ENCODE measurements at places on chromosomes 4 and X.
A peak's percentile ranks its signal among the peaks of the same experiment; 100 is the strongest.

DNA sequence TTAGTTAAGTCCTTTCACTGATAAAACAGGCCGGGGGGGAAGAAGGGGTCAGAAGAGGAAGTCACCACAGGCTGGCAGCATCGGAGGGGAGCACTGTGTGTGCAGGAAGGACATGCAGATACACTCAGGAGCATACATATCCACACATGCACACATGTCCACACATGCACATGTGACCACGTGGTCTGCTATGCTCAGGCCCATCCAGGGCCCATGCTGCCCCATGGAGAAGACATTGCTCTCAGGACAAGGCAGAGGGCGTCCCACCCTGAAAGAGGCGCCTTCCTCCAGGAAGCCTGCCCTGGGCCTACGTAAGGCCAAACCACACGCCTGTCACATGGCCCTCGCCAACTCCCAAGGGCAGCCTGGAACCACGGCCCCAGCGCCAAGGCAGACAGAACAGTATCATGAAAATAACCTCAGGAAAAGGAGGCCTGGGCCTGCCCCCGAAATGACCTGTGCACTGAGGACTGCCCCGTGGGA is 15.8 kb downstream of the WDR1 start:
- no peak for DNase-seq

DNA sequence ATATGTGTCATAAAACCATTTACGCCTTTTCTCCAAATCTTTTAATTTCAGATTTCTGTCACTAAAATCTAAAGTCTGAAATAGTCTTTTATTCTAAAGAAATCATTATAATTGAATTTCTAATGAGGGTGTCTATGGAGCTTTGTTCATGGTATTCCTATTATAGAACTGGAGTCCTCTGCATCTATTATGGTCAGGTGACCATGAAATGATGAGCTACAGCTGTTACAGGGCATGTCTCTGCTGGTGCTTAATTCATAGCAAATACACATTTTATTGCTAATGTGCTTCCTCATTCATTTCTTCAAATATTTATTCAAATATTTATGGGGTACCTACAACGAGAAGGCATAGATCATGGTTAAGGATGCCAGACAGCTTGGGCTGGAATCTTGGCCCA is 126.1 kb downstream of the NAA11 start:
- no peak for DNase-seq

GRCh38 chrX:31706466-31706865 is 634.6 kb upstream of the FTHL17 start:
- DNase-seq = no peak

DNA sequence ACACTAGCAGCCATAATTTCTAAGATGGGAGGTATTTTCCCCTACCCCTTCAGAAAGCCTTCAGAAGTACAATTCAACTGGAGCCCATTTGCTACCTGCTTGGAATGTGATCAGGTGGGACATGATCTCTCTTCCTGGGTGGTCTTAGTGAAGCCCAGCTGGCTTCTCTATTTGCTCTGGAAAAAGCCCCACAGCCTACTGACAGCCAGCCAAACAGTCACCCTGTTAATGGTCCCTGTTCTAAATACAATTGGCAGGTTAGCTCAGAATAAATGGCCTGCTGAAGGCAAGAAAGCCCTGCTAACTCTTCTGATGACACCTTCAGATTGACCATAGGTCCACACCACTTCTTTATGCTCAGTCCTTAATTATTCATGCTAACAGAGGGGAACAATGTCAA is 39.9 kb downstream of the HS6ST2 start:
- no peak for DNase-seq

- DNase-seq = no peak
These were observed 579 bp upstream of the GABRA2 start for GRCh38 chr4:46390355-46391058.

- no peak for DNase-seq
These were observed 11.3 kb downstream of the EXOC1 start for GRCh38 chr4:55864577-55865223.

- peak; percentile 12 for DNase-seq
These were observed 23.8 kb downstream of the ARHGAP10 start for GRCh38 chr4:147755561-147756295.

DNA sequence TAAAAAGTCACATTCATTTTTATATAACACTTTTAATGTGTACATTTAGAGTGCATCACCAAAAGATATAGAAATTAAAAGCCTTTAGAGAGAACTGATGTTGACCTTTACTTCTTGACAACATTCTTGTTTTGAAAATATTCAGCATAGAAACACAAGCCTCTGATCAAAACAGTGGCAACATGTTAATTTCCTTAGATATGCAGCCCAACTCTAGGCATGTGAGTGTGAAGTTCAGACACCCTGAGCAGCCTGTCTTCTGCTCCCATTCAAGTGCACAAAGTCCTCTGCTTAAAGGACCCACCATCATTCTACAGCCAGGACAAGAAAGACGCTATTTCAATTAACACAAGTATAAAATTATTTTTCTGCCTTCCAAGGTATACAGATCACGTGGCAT is 60.0 kb downstream of the PPP3CA start:
- no peak for DNase-seq

GRCh38 chr4:25756503-25756902 is 100.9 kb downstream of the SLC34A2 start:
- no peak for DNase-seq

GRCh38 chrX:152588206-152588605 is 49.5 kb upstream of the GABRQ start:
- no peak for DNase-seq

GRCh38 chrX:21481761-21482160 is 107.5 kb downstream of the CNKSR2 start:
- DNase-seq = no peak

- no peak for DNase-seq
These were observed 15.8 kb downstream of the ART3 start for GRCh38 chr4:76090241-76090691.

GRCh38 chr4:15738877-15739276 is 36.0 kb downstream of the BST1 start:
- DNase-seq = no peak

- DNase-seq = no peak
These were observed 110.8 kb downstream of the CPZ start for GRCh38 chr4:8703401-8703696.

GRCh38 chr4:35695003-35695402 is 549.3 kb downstream of the ARAP2 start:
- DNase-seq = no peak

GRCh38 chrX:150942942-150943594 is 40.1 kb upstream of the HMGB3 start:
- no peak for DNase-seq

GRCh38 chr4:86129546-86129945 is 230.3 kb downstream of the MAPK10 start:
- DNase-seq = no peak

- no peak for DNase-seq
These were observed 37.5 kb downstream of the SPINK2 start for GRCh38 chr4:56783986-56784385.

DNA sequence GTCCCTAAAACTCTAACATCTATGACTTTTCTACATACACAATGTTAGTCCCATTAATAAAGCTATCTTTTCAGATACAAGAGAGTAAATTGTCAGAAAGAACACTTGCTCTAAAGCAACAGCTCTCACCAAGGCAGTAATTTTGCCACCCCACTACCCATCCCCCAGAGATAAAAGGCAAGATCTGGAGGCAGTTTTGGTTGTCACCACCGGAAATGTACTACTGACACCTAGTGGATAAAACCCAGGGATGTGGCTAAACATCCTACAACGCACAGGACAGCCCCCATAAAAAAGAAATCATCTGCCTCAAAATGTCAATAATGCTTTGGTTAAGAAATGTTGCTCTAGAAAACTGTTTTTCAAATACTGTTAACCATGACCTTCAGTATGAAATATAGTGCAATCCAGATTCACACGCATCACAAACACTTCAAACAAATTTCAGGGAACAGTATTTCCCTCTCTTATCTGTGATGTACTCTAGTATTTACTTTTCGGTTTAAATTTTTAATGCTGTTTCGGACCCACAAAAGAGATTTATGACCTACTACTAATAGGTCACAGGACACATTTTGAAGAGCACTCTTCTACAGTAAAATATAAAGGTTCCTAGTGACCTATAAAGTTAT is 5.1 kb downstream of the FBXL5 start:
- DNase-seq = peak; percentile 11

DNA sequence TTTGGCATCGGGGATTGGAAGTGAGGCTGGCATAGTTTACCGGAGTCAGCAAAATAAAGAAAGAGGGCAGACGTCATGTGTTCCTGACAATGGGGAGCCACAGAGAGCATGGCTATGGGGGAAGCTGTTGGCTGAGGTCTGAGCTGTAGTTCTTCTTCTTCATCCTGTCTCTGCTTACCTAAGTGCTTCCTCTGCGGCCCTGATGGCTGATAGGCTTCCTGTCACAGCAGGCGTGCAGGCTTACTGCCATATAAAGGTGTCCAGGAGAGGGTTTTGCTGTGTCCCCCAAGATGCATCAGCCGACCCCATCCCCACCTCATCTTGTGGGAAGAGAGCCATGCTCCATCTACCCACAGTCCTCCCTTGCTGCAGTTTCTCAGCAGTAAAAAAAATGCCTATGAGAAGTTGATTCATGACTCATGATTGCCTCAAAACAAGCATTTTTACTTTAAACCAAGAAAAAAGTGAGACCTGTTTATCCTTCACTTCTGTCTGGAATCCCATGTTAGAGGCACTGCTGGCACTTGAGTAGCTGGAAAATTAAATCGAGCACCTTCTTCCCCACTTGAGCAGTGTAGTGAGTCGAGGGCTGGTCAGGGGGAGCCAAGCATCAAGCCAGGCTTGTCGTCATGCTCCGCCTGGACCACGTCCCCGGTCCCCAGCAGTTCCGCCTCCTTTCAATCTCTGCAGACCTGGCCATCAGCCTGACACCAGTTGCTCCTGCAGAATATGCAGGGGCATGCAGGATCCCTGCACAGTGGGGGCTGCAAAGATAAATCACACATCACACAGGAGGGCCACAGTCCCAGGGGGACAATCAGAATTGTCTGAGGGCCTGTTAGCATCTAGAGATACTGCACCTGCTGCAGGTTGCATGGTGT is 237.8 kb downstream of the EVC2 start:
- no peak for DNase-seq

DNA sequence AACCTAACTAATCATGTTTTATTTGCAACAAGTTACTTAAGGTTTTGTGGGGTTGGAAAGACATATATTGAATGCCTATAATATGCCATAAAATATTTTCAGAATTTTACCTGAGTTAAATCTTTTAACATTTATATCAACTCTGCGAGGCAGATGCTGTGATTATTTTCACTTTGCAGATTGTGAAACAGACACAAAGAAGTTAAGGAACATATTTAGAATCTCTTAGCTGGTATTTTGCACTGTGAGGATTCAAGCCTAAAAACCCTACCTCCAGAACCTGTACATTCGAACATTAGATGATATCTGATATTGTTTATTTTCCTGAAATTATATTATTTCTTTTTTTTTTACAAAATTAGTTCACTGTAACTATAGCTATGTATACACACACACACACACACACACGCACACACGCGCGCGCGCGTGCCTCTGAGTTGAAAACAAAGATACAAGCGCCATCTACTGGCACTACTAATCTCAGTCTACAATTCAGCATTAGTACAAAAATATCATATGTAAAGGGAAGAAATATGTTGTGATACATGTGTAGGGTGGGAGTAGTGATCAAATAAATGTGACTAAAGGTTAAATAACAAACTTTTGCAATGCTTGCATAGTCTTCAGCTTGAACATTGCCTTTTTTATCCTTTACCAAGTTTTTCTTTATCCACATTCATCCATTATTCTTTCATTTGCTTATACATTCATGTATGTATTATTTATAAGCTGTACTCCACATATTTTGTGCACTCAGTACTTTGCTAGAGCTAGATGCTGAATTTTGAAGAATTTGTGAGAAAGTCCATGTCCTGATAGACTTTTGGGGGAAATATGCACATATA is 61.5 kb downstream of the ANXA10 start:
- DNase-seq = peak; percentile 78

- no peak for DNase-seq
These were observed 354.1 kb upstream of the DIPK2B start for GRCh38 chrX:45554736-45555135.

- DNase-seq = no peak
These were observed 81.4 kb upstream of the ACSL1 start for GRCh38 chr4:184907216-184907615.

DNA sequence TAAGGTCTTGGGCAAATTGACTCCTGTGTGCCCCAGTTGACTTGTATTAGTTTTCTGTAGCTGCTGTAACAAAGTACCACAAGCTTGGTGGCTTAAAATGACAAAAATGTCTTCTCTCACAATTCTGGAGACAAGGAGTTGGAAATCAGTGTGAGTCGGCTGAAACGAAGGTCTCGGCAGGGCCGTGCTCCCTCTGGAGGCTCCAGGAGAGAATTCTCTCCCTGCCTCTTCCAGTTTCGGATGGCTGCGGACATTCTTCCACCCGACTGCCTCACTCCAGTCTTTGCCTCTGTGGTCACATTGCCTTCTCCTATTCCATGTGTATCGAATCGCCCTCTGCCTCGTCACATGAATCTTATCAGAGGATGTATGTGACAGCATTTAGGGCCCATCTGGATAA is 66.0 kb upstream of the PHOX2B start:
- no peak for DNase-seq

DNA sequence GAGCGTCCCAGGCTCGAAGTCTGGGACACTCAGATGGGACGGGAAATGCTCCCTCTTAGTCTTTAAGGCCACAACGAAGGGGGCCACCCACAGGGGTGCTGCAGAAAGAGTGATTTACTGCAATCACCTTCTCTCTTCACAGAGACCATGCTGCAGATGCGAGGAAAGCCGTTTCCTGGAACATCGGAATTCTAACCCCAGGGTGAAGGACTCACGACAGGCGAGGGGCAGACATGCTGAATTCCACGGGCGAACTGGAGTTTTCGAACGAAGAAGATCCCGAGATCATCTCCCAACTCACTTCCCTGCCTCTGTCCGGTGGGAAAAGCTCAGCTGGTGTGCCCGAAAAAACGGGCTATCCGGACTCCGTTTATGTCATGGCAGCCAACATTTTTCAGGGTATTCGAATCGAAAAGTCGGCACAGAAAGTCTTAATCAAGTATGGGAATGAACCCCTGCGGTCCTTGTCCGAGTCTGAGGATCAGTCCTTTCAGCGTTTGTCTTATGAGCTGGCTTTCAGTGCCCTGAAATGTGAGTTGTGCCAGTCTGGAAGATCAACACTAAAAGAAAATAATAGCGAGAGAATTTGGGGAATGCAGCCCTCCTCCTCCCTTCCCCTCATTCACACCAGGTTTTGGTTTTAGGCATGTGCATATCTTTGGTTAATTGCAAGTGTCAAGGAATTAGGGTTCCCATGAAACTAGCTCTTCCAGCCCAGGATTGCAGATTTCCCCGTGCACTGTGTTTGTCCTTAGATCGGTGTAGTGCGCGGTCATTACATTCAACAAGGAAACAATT is 905 bp downstream of the NSUN7 start:
- DNase-seq = no peak

Data from MG63 (cell line).